Memory B cell (primary cell): ENCODE measurements at places on chromosomes 6 and 20.

DNA sequence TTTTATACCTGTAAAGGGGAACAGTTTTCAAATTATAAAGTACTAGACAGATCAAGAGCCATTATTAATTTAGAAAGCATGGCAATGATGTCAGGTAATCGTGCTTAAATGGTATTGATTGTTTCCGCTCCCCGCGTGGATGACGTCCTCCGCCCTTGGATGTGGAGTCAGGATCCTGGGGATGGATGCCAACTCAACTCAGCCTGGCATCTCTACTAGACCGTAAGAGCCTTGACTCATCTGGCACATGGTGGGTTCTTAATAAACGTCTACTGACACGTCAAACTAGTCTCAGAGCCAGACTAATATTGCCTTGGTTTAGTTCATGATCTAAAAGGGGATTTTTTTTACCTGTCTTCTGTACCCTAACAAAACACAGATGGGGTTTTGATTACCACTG lies 80.2 kb downstream of the LRFN2 start:
- peaks cover 9% of the 10 kb centered on the region for H3K27me3 ChIP-seq
- peaks cover 2% of the 10 kb centered on the region for H3K4me1 ChIP-seq
- H3K27ac ChIP-seq: no peak overlapping the region

- H3K27ac ChIP-seq: no peak overlapping the region
- no peak for DNase-seq
- peaks cover 6% of the 10 kb centered on the region for H3K27me3 ChIP-seq
- H3K4me1 ChIP-seq: peaks cover 9% of the 10 kb centered on the region
- H3K4me3 ChIP-seq: no peak overlapping the region
Observed at GRCh38 chr20:56552911-56553629, 20.0 kb downstream of the FAM209B start.

DNA sequence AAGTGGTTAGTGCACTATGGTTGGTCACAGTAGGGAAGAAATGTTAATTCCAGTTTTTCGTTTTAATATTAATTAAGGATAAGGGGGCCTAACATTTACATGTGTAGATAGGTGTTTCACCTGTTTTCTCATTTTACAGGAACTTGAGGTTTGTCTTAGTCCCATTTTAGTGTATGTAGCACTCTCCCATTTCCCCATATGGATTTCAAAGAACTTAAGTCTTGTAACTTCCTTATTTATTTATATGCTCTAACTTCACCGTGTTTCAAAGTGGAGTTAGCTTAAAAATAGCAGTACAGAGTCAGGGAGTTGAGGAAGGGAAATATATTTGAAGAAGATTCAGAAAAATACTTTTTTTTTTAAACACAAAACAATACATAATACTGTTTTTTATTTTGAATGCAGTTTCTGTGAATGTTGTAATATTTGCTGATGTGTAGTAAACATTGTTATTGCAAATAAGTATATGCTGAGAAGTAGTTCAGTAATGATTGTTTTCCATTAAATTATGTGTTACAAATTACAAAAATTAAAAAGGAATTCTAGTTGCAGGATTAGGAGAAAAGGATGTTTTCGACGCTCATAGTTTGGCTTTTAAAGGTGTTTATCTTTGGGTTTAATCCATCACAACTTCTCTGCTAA lies 3.5 kb downstream of the SCAF8 start:
- H3K4me1 ChIP-seq: peaks cover 32% of the 10 kb centered on the region
- H3K27me3 ChIP-seq: no peaks in the 10 kb centered on the region
- no peak for DNase-seq
- peak overlapping the region; percentile 58 for H3K27ac ChIP-seq
- H3K36me3 ChIP-seq: peaks cover 4% of the 10 kb centered on the region

DNA sequence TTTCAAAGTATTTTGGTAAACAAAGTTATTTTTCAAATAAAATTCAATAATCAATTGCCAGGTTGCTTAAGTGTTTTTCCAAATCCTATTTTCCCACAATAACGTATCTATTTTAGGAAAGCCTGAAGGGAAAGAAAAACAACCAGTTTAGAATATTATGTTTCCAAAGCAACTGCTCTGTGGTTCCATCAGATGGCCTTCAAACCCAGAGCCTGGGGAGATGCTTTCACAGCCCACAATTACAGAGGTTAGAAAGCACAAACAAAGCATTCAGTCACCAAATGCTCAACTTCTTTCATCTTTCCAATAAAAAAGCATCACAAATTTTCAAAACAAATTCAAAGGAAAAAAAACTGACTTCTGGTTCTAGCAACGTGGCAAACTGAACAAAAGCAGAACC lies 66.0 kb downstream of the ELOVL5 start:
- H3K4me1 ChIP-seq: peaks cover 54% of the 10 kb centered on the region
- H3K36me3 ChIP-seq: peaks cover 34% of the 10 kb centered on the region
- peak overlapping the region; percentile 62 for H3K27ac ChIP-seq

DNA sequence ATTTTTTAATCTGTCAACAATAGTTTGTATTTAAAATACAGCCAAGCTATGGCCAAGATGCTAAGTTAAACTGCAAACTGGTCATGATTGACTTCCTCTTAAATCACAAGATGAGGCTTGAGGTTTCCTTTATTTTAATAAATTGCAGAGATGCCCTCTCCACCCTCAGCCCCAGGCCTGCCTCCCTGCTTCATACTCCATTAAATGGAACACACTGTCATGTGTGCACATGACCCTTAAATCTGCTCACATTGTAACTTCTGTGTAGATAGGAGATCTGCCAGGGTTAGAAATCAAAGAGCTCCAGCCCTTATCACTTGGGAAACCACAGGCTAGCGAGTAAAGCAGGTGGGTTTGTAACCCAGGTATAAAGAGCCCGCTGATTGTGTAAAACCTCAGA lies 20.8 kb downstream of the DUSP22 start:
- peaks cover 68% of the 10 kb centered on the region for H3K4me1 ChIP-seq
- DNase-seq: no peak
- peaks cover 29% of the 10 kb centered on the region for H3K36me3 ChIP-seq

- DNase-seq: peak; percentile 54
- peak within 1 kb of the TSS; percentile 96 for H3K27ac ChIP-seq
- H3K36me3 ChIP-seq: peaks cover 16% of the 10 kb centered on the region
- H3K27me3 ChIP-seq: no peaks in the 10 kb centered on the region
Observed at GRCh38 chr6:69866351-69866769, at the start of gene COL19A1. TSS of gene COL19A1 (plus strand) at chr6:69866556. CDS start at chr6:69879568, 13,012 bp downstream.

- peaks cover 12% of the 10 kb centered on the region for H3K36me3 ChIP-seq
- H3K4me3 ChIP-seq: no peak overlapping the region
- no peak overlapping the region for H3K27ac ChIP-seq
- DNase-seq: no peak
Observed at GRCh38 chr6:155215906-155216305, 47.9 kb upstream of the CLDN20 start.

DNA sequence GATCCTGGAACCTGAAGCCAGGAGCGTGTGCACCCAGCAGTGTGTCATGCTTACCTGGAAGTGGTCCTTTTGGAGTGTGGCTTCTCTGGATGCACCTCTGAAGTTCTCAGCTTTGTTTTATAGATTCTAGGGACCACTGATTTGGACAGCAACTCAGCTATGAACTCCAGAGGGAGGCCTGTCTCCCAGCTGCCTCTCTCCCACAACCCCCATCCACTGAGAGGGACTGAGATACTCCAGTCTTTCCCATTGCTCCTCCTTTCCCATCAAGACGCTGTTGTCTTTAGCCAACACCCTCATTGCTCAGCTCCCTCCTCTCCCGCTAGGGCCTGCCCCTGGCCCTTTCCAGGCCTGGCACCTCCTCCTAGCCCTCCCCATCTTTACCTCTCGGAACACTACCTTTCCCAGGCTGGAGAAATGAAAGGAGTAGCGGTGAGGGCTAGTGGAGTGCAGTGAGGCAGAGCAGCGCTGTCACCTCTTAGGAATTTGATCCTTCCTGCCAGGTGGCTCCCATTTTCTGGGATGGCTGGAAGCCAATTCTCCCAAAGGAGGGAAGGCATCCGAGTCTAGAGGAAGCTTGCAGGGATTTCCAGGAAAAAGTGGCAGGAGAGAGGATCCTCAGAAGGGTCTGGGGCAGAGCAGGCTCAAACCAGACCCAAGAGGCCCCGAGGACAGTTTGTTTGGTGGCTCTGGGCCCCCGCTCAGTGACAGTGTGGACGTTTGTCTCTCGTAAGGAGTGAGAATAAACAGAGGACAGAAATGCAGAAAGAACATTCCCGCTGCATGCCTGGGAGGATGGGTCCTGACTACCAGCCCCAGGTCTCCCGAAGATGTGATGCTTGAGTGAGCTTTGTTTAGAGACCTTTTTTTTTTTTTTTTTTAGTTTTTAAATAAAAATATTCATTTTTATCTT lies at the start of gene LRRN4:
Gene LRRN4, minus strand, starts transcription at position 285 of the 913 bp plus-strand sequence. CDS start 1,261 bp downstream, outside the sequence.
- no peak within 1 kb of the TSS for H3K4me3 ChIP-seq
- no peak within 1 kb of the TSS for H3K27ac ChIP-seq
- no peaks in the 10 kb centered on the region for H3K36me3 ChIP-seq
- no peak for DNase-seq
- H3K4me1 ChIP-seq: peaks cover 2% of the 10 kb centered on the region
- peaks cover 22% of the 10 kb centered on the region for H3K27me3 ChIP-seq

DNA sequence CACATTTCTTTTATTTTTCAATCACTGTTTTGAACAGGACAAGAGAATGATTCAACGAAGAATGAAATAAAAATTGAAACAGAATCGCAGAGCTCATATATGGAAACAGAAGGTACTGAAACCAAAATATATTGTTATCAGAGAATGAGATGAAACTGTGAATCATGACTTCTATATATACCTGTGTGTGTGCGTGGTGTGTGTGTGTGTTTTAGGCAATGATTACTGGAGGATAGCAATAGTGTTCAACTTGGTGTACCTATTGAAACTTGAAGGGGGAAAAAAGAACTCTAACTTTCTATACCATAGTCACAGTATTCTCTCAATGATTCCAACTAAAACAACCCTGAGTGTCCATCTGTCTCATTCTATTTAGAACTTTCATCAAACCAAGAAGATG lies 586.6 kb downstream of the KIF16B start:
- peak overlapping the region; percentile 95 for H3K27ac ChIP-seq
- peak overlapping the region; percentile 67 for H3K4me3 ChIP-seq
- H3K27me3 ChIP-seq: no peaks in the 10 kb centered on the region
- no peak for DNase-seq

DNA sequence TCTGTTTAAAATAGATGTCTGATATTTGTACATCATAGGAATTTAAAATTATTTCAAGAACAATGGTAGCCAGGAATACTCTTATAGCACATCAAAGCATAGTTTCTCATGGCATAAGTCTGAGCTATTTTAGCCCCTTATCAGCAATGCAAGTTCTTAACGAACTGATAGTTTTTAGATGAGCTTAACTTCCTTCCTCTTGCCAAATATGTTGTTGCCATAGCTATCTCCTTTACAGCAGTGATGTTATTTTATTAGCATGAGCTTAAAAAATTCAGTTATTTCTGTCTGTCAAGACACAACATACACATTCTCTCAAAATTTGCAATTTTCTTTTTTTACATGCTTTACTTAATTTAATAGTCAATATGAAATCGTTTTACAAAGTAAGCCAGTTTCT lies 867.2 kb downstream of the PHF3 start:
- DNase-seq: no peak
- H3K4me1 ChIP-seq: no peaks in the 10 kb centered on the region
- H3K27ac ChIP-seq: no peak overlapping the region
- H3K4me3 ChIP-seq: no peak overlapping the region
- H3K36me3 ChIP-seq: no peaks in the 10 kb centered on the region
- no peaks in the 10 kb centered on the region for H3K27me3 ChIP-seq
